Right ventricle myocardium superior (tissue), 1 donor: ENCODE measurements at places on chromosomes 4 and X.
A peak's percentile ranks its signal among the peaks of the same experiment; 100 is the strongest.

GRCh38 chr4:6951880-6952381 is 42.3 kb downstream of the TBC1D14 start:
- peak; percentile 21 for DNase-seq

DNA sequence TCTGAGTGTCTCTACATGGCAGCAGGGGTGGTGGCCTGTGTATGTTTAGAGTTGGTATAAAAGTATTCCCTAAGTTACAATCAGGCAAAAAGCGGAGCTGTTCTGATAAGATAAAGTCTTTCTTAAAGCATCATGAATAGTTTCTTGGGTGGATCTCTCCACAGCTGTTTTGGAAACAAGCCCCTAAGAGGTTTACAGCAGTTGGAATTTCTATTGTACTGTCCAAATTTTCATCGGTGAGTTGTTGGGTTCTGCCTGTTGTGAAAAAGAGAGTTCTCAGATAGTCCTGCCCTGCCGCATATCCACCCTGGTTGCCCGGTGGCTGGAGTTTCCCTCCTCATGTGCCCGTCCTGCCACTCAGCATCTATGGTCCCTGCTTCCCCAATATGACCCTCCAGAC is 50.1 kb downstream of the C4orf51 start:
- no peak for DNase-seq

DNA sequence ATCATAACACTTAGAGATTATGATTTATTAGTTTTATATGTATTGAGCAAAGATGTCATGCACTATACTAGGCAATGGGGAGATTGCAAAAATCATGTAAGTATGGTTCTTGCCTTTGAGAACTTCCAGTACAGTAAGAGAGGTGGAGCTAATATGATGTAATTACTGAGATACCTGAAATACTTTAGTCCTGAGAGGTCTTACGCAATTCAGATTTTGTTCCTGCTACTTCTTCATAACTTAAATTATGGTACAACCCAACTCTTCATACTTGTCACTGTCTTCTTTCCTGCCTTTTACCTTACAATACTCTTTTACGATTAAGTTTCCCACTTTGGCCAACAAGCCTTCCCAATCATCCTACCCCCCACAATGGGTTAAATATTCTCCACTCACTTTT is 564.2 kb upstream of the PITX2 start:
- DNase-seq: no peak

DNA sequence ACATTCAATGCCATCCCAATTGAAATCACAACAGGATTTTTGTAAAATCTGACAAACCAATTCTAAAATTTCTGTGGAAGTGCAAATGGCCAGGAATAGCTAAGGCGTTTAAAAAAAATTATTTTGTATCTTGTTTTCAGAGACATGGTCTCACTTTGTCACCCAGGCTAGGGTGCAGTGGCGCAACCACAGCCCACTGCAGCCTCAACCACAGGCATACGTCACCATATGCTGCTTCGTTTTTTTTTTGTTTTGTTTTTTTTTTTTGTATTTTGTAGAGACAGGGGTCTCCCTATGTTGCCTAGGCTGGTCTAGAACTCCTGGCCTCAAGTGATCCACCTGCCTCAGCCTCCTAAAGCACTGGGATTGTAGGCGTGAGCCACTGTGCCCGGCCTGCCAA is 24.5 kb downstream of the ZNF41 start:
- no peak for DNase-seq

- peak; percentile 44 for DNase-seq
Observed at GRCh38 chr4:98663226-98664006, 5.0 kb upstream of the TSPAN5 start.

DNA sequence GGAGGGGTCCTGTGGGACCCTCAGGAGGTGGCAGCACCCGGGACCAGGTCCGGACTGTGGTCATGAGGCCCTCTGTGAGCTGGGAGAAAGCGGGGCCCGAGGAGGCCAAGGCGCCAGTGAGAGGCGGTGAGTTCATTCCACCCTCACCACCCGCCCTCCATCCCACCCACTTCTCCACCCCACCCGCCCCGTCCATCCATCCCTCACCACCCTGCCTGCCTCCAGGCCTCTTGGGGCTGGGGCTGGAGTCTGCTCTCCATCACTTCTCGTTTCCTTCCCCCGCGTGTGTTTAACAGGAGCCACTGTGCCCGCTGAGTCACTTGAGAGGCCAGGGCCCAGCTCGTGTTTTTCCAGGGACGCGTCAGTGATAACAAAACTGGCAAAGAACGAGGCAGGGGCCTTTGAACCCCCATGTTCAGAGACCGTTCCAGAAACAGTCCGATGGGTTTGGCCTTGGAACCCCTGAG is 6.2 kb downstream of the SH3TC1 start:
- DNase-seq: no peak
